HepG2 (cell line): ENCODE measurements at places on chromosomes 2 and 18. TPM values are rescaled to one million over a fixed set of nuclear protein-coding genes. Genes with fewer than 3 reads are reported as not detected.
A peak's percentile ranks its signal among the peaks of the same experiment; 100 is the strongest.

- H3K4me1 ChIP-seq: no peaks in the 10 kb centered on the region
- H3K27ac ChIP-seq: no peak overlapping the region
- no peak for DNase-seq
Observed at GRCh38 chr2:86028766-86029381, 76.8 kb downstream of the POLR1A start.

GRCh38 chr2:104890685-104891069 is 36.8 kb downstream of the POU3F3 start:
- H3K36me3 ChIP-seq: no peaks in the 10 kb centered on the region
- no peaks in the 10 kb centered on the region for H3K4me1 ChIP-seq
- no peak overlapping the region for H3K27ac ChIP-seq
- no peak overlapping the region for H3K4me3 ChIP-seq

DNA sequence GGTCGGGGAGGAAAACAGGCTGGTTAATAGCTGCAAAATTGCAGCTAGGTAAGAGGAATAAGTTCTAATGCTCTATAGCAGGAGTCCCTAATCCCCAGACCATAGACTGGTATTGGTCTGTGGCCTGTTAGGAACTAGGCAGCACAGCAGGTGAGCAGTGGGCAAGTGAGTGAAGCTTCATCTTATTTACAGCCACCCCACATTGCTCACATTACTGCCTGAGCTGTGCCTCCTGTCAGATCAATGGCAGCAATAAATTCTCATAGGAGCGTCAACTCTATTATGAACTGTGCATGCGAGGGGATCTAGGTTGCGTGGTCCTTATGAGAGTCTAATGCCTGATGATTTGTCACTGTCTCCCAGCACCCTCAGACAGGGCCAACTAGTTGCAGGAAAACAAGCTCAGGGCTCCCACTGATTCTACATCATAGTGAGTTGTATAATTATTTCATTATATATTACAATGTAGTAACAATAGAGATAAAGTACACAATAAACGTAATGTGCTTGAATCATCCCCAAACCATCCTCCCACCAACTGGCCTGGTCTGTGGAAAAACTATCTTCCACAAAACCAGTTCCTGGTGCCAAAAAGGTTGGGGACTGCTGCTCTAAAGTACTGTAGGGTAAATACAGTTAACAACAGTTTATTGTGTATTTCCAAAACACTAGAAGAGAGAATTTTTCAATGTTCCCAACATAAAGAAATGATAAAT is 91.7 kb upstream of the TFCP2L1 start:
- peaks cover 17% of the 10 kb centered on the region for H3K4me1 ChIP-seq
- no peak overlapping the region for H3K4me3 ChIP-seq
- no peak for DNase-seq
- H3K36me3 ChIP-seq: peaks cover 21% of the 10 kb centered on the region
- no peaks in the 10 kb centered on the region for H3K27me3 ChIP-seq

GRCh38 chr2:237727363-237727762 is 71.2 kb upstream of the RBM44 start:
- no peak overlapping the region for H3K4me3 ChIP-seq
- DNase-seq: no peak
- H3K27me3 ChIP-seq: no peaks in the 10 kb centered on the region
- H3K4me1 ChIP-seq: peaks cover 62% of the 10 kb centered on the region
- no peak overlapping the region for H3K27ac ChIP-seq

DNA sequence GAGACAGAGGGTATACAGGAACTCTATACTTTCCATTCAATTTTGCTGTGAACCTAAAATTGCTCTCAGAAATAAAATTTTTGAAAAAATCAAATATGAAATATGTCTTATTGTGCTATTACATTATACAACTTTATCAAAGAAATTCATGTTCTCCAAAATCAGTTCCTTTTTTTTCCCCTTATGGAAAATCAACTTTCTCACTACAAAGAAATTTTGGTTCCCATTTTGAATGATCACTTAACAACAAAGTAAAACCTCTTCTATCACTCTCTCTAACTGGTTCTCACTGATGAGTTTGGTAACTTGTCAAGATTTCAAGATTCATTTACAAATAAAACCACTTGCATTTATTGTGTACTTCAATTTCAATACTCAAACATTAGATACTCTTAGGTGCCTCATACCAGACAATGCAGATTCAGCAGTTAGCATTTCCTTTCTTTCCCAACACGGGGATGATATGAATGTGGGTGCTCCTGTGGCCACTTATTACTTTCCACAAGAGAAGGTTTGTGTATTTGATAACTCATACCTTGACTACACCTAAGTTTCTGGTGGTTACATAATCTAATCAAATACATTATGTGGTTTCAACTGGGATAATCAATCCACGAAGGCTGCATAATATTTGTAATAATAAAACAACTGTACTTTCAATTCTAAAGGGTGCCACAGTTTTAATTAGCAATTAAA is 6.4 kb downstream of the PSME4 start:
- no peak for DNase-seq
- H3K27ac ChIP-seq: peak overlapping the region; percentile 5
- peaks cover 70% of the 10 kb centered on the region for H3K4me1 ChIP-seq
- no peak overlapping the region for H3K4me3 ChIP-seq

- no peak overlapping the region for H3K4me3 ChIP-seq
- peaks cover 78% of the 10 kb centered on the region for H3K4me1 ChIP-seq
- H3K27ac ChIP-seq: no peak overlapping the region
- DNase-seq: no peak
- no peaks in the 10 kb centered on the region for H3K27me3 ChIP-seq
- peaks cover 5% of the 10 kb centered on the region; the same call in 1 of the 2 replicates for H3K36me3 ChIP-seq
Observed at GRCh38 chr2:65420712-65421431, 11.5 kb downstream of the SPRED2 start.

GRCh38 chr18:12639990-12640880 is 17.7 kb downstream of the SPIRE1 start:
- H3K36me3 ChIP-seq: no peaks in the 10 kb centered on the region
- H3K4me3 ChIP-seq: peak overlapping the region; percentile 5; the same call in 1 of the 2 replicates

DNA sequence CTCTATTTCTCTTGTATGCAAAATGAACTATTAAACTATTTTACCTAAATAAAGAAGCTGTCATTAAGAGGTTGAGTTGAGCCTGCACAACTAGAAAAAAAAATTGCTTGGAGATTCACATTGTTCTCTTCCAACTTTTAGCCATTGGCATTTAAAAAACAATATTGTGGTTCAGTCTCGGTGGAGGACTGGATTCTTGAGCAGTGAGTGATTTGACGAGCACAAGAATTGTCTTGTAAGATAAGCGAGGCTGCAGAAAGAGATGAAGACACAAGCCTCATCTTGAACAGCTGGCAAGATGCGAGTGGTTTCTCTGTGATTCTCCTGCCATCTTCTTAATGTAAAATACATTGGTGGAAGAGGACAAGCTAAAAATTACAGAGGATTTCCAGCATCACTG is 67.0 kb downstream of the GALR1 start:
- H3K27me3 ChIP-seq: peaks cover 3% of the 10 kb centered on the region; the same call in 1 of the 3 replicates
- H3K4me1 ChIP-seq: no peaks in the 10 kb centered on the region
- DNase-seq: no peak

GRCh38 chr2:213420828-213421385 is 136.6 kb downstream of the SPAG16 start:
- H3K4me1 ChIP-seq: no peaks in the 10 kb centered on the region
- no peak overlapping the region for H3K27ac ChIP-seq
- no peak overlapping the region for H3K4me3 ChIP-seq
- no peaks in the 10 kb centered on the region for H3K27me3 ChIP-seq
- no peak for DNase-seq
- no peaks in the 10 kb centered on the region for H3K36me3 ChIP-seq

PLEKHH2 gene
- 0.52 and 1.1 TPM in 2 replicates for total RNA-seq

IL18R1 gene
- total RNA-seq: 0.04 TPM in 1 of 2 replicates, not detected in the other

RAB6C gene
- not detected in 2 replicates for total RNA-seq

SERPINB4 gene
- total RNA-seq: not detected in 2 replicates

RGPD3 gene
- total RNA-seq: 0.24 and 0.53 TPM in 2 replicates
